ENCODE measurements at places on chromosomes 3 and 15.

GRCh38 chr3:6994081-6994668 is 133.3 kb downstream of the GRM7 start:
- no peak for DNase-seq

- no peak for DNase-seq
Measured at GRCh38 chr3:128823631-128824030, 55.8 kb upstream of the ACAD9 start.

- DNase-seq = no peak
Measured at GRCh38 chr3:89571298-89571697, 463.9 kb downstream of the EPHA3 start.

DNA sequence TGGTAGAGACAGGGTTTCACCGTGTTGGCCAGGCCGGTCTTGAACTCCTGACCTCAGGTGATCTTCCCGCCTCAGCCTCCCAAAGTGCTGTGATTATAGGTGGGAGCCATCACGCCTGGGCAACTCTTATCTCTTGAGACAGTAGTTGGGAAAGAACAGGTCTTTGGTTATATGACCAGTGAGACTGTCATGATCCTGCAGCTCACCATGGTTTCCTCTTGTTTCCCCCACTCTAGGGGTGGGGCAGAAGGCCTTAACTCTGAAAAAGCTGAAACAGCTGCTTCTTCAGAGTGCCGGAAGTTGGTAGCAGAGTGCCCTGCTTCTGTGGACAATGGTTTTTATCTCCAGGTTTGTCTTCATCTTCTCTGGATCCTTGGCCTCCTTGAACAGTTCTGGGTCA is 4.7 kb upstream of the TYRO3 start:
- no peak for DNase-seq

DNA sequence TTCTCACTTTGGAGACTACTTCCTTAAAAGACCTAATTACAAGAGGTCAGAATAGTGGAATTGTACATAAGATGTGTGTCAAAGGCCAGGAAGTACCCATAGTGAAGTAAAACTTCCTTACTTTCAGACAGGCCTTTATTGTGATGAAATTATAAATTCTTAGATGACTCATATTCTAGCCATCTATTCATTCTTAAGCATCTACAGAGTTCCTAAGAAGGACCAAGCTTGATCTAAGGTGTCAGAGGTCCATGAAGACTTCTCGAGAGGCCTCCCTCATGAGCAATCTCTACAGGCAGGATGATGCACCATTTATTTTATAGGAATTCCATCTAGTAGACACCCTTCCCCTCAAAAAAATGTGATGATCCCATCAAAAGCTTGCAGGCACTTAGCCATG is 493.3 kb downstream of the MAGI1 start:
- no peak for DNase-seq

GRCh38 chr3:8001712-8002111 is 499.9 kb upstream of the LMCD1 start:
- no peak for DNase-seq

- no peak for DNase-seq
Measured at GRCh38 chr3:154507727-154508126, 77.7 kb upstream of the GPR149 start.

DNA sequence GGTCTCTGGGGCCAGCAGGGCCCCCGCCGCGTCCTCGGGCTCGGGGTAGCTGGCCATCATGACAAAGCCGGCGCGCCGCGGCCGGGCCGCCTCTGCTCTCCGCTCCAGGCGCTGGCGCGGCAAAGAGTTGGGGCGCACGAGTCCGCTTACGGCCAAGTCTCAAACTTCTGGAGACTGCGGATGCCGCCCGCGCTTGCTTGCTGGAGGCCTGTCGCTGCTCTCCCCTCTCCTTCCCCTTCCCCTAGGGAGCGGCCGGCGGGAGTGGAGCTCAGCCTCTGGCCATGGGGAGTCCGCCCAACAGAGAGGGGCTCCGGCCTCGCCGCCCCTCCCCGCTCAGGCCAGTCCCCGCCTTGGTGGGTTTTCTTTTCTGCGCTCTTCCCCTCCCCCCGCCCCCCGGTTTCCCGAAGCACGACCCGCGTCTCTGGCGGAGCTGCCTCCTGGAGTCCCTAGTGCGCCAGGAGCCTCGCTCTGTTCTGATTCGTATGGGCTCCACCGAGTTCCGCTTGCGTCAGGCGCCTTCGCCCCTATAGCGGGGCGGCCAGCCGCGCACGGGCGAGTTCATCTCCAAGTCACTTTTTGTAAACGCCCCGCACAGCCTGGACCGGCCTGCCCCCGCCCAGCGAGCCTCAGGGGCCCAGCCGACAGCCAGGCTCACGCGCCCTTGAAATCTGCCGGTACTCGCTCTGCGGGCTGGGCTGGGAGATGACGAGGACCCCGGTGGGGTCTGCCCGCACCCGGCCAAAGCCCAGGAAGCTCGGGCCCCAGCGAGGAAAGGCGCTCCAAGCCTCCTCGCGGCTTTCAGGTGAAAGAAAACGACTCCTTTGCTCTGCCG is at the start of the genes FOXL2 and FOXL2NB:
FOXL2 (minus strand) TSS at position 475 of the 832 bp plus-strand sequence; CDS start at position 60, 415 bp downstream.
FOXL2NB (plus strand) TSS at position 555 of the 832 bp plus-strand sequence; CDS start at position 703, 148 bp downstream.
- no peak for DNase-seq

- DNase-seq = no peak
Measured at GRCh38 chr15:48060396-48060795, 60.4 kb upstream of the SLC24A5 start.

GRCh38 chr3:101518421-101518871 is 5.4 kb upstream of the SENP7 start:
- no peak for DNase-seq

DNA sequence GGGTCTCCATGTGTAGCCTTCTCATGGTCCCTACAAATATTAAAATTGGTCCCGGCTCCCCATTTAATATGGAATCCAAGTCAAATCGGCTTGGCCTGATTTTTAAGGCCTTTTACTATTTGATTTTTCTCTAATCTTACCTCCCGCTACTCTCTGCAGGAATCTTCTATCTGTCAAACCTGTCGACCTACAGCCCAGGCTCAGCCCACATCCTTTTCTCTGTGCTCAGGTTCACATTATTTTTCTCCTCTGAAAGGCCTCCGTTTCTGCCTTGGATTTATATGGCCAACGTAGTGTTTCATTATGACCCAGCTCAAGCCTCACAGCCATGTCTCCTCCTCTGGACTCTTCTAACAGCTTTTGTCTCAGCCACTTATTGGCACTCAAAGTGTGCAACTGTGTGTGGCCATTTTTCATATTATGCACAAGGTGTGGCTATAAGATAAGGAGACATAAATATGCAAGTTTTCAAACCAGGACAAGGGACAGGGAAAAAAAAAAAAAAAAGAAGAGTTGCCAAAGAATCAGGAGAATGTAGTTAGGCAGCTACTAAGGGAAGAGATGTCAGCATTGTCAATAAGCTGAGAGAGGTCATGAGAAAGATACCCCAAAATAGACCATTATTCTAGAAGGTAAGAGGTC is 2.1 kb upstream of the GLCE start:
- DNase-seq = no peak

GRCh38 chr3:61060411-61060861 is 190.8 kb downstream of the FHIT start:
- DNase-seq = no peak

GRCh38 chr3:111277226-111277625 is 205.6 kb downstream of the NECTIN3 start:
- no peak for DNase-seq

Measured in activated T-cell treated with anti-CD3 and anti-CD28 coated beads for 1 hour (primary cell).